ENCODE measurements at places on chromosomes 13 and 19.

DNA sequence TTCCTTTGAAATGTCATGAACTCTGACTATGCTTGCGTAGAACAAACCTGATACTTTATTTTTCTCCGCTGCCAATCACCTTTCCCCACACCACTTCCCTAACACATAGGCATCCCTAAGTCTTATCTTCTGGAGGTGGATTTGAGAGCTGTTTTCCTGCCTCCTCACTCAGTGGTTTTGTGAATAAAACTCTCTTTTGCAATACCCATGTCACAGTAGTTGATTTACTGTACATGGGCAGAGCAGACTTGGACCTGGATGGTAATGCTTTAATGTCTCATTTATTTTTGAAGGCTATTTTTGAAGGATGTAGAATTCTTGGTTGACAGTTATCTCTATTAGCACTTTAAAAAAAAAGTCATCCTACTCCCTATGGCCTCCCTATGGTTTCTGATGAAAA lies 881.8 kb downstream of the SLITRK5 start:
- peak; percentile 23 for DNase-seq

- peak; percentile 88 for DNase-seq
Measured at GRCh38 chr13:42071672-42072419, 23.4 kb downstream of the DGKH start.

DNA sequence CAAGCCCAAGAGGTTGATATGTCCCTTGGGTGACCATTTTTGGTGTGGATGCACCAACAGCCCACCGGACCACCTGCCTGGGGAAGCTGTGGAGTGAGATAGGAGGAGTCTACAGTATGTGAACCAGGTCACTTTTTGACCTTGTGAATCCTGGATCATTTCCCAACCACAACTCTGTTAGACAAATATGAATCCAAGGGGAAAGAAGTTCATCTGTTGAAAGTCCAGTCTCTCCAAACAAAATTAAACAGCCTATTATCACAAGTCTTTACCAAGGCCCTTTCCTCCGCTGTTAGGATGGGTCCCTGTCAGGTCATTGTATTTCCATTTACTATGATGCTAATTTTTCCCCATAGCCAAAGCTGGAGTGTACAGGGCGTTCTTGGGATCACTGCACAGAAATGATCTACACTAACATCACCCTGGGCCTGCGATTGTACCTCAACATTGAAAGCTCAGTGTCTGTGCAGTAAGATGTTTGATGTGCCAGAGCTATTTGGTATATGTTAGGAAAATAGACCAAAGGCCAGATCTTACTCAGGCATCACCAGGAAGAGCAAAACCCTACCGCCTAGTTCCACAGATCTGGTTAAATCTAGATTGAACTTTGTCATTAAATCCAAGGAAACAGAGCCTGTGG lies 117.1 kb downstream of the STARD13 start:
- DNase-seq = no peak

DNA sequence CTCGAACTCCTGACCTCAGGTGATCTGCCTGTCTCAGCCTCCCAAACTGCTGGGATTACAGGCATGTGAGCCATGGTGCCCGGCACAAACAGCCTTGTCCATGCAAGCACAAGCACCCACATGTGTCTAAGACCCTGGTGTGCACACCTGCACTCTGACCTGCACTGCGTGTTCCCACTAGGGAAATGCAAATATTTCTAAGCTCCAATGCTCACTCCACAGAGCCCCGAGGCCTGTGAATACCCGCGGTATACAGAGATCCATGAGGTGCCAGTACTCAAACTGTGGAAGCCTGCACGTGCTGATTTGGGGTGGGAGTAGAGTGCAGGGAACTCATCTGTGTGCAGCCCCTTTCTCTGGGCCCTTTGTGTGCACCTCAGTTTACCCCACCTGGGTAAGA lies 14.7 kb downstream of the GADD45B start:
- DNase-seq = no peak

DNA sequence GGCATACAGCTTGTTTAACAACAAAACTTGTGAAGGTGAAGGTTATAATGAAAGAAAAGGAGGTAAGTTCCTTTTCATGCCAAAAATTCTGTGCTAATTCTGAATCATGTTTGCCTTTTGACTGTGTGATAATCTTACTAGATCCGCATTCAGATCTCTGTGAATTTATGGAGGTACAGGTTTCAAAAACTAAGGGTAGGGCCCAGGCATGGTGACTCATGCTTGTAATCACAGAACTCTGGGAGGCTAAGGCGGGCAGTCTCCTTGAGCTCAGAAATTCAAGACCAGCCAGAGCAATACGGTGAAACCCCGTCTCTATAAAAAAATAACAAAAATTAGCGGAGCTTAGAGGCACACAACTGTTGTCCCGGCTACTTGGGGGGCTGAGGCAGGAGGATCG lies 45.9 kb downstream of the PCDH9 start:
- DNase-seq = no peak

- DNase-seq = peak; percentile 80
Measured at GRCh38 chr13:62512194-62513141, 1096.8 kb upstream of the PCDH20 start.

DNA sequence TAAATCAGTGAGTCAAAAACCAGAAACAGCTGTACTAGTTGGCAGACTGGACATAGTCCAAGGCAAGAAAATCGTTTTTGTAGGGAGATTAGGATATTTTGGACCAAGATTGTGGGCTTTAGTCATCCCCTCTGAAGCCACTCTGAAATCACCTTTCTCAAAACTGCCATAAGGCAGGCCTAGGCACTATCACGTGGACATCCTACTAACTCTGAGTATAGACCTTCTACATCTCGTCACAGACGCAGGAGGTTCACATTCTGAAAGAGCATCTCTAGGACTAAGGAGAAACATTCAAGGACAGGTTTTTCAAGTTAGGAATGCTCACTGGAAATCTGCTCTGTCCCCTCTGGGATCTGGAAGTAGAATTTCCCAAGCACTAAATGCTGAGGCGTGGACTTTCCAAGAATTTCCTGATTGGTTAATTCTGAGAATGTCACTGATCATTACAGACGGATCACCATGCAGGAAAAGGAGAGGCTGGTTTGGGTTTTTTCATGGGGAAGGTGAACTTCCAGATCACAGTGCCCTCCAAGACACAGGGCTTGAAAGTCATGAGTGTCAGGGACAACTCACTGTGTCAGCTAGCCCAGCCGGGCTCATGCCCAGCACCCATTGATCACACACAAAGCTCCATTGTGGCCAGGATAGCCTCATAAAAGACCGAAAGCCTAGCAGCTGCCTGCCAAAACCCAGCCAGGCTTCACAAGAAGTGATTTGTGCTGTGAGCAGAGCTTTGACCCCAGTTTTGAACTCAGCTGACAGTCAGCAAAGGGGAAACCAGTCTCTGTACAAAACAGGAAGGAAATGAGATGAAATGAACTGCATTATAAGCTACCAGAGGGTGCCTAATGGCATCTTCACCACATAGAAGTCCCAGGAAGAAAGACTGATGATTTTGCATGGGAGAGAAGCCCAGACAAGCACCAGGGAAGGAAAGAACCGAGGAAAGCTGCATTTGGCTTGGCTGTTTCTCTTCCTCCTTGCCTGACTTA lies 2.7 kb upstream of the RUBCNL start:
- DNase-seq = no peak

GRCh38 chr19:51407511-51408131 lies 9.8 kb downstream of the SIGLEC10 start:
- peak; percentile 83 for DNase-seq

GRCh38 chr19:18002347-18002850 lies 5.6 kb upstream of the ARRDC2 start:
- no peak for DNase-seq

DNA sequence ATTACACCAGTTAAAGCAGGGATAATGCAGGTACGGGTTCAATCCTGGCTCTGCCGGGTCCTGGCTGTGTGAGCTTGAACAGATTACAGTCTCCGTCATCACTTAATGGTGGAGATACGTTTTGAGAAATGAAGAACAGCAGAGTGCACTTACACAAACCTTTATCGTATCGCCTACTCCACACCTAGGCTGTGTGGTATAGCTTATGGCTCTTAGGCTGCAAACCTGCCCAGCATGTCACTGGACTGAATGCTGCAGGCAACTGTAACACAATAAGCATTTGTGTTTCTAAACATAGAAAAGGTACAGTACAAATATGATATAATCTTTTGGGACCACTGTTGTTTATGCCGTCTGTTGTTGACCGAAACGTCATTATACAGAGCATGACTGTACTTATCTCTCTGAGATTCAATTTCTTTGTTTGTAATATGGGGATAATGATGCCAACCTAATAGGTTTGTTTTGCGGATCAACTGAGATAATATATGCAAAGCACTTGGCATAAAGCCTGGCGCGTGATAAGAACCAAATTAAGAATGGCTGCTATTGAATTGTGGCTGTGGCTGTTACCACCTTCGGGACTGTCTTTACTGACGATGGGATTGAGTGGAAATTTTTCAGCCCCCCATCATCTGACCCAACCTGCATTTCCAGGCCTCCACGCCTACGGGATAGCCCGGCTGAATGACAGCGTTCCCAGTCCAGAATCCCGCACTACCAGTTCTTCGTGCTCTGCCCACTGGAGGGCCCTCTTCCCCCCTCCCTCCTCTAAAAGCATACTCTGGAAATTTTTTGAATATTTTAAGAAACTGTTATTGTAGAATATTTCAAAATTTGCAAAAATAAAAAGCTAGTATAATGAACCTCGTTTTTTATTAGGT lies 11.2 kb downstream of the KRTDAP start:
- DNase-seq = no peak

DNA sequence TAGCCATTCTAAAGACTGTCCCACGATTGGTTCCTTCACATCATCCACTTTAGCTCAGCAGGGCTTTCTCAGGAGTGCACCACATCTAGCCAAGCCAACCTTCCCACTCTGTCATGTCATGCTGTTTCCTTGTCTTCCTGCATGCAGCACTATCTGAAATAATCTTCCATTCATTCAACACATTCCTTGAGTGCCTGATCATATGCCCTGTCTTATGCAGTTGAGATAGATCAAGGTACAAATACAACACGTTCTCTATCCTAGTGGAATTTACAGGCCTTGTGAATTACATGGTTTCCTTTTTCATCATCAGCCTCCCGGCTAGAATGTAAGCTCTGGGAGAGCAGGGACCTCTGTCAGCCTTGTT lies 6.8 kb upstream of the MRPS31 start:
- no peak for DNase-seq

GRCh38 chr19:17255150-17255621 lies 9.4 kb downstream of the USHBP1 start:
- no peak for DNase-seq

DNA sequence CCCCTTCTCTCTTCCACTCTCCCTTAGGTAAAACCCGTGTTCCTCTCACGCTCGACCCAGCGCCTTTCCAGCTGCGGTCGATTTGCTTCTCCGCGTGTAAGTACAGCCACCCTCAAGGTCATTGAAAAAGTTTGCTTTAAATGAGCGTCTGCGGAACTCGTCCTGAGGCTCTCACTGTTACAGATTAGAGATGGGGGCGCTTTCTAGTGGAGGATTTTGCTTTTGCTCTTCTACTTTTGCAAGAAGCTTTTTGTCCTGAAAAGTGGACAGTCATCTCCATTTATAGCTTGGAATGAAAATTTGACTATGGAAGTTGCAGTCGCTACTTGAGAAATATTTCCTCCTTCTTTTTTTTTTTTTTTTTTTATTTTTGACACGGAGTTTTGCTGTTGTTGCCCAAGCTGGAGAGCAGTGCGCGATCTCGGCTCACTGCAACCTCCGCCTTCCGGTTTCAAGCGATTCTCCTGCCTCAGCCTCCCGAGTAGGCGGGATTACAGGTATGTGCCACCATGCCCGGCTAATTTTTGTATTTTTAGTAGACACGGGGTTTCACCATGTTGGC lies 595 bp upstream of the RAB20 start:
- no peak for DNase-seq

DNA sequence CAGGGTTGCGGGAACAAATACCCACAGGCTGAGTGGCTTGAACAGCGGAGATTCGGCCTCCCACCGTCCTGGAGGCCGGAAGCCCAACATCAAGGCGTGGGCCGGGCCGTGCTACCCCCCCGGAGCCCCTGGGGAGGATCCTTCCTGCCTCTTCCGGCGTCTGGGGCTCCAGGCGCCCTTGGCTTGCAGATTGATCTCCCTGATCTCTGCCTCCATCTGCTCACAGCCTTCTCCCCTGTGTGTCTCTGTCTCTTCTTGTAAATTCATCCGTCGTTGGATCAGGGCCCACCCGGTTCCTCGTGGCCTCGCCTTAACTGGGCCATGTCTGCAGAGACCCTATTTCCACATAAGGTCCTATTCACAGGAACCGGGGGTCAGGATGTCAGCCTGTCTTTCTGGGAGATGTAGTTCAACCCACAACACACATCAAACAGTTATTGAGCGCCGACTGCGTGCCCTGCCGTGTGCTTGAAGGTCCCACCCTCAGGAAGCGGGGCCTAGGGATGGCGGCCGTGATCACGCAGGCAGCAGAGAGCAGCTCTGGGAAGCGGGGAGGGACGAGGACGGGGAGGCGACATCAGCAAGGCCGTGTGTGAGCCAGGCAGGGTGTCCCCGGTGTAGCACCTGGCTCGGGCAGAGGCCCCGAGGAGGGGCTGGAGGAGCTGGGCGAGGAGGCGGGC lies 21.3 kb downstream of the HCN2 start:
- peak; percentile 47 for DNase-seq

Data from OCI-M1 (cell line).